ENCODE measurements at places on chromosomes 6 and 20.

- no peak for DNase-seq
These were observed 3.8 kb downstream of the SOX12 start for GRCh38 chr20:328975-329695.

DNA sequence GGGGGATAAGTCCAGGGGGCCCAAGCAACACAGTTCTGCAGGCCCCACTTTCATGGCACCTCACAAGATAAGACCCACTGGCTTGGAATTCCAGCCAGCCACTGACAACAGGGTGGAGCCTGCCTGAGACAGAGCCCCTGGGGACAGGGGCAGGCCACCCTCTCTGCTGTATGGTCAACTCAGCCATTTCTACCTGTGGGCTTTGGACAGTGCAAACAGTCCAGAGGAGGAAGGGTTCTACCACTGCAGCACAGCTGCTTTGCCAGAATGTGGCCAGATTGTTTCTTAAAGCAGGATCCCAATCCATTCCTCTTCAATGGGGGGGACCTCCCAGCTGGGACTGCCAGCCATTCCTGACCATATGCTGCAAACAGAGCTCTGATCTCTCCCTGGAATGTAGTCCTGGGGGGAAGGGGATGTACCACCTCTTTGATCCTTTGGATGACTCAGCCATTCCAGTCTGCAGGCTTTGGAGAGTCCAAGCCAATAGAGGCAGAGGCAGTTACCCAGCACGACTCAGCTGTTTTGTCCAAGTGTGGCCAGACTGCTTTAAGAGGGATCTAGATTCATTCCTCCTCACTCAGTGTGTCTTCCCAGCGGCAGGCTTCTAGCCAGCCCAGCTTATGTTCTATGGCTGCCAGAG, 842.2 kb downstream of the EPHA7 start:
- no peak for DNase-seq

- DNase-seq, result no peak
These were observed 167.9 kb downstream of the PREX1 start for GRCh38 chr20:48659858-48660257.

GRCh38 chr20:34781220-34781619, 44.2 kb downstream of the NCOA6 start:
- DNase-seq, result no peak

- DNase-seq, result no peak
These were observed 474.4 kb upstream of the HSF2 start for GRCh38 chr6:121925024-121925423.

- no peak for DNase-seq
These were observed 225.9 kb upstream of the BTBD3 start for GRCh38 chr20:11691766-11692165.

DNA sequence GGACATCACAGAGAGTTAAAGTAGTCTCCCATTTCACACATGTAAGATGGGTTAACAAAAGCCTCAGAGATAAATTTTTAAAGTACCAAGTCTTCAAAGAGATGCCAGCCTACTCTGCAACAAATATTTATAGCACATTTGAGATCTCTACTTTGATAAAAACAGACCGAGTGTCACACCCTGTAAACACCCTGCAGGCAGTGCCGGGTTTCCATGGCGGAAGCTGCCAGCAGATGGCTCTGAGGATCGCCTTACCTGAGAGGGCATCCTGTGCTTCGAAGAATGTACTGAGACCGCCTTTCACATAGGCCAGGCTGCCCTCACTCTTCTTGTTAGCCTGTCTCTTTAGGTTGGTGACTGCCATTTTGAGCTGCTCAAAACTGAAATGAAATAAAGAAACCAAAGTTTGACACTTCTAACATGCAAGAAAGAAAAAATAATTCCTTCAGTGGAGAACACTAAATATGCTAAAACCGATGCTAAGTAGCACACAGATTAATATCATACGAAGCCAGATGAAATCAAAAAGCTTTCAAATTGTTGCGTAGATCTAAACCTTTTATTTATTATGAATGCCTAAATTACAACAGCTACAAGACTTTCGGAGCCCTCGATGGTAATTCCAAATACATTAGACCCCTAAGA, 39.3 kb downstream of the HUS1B start:
- DNase-seq, result no peak

GRCh38 chr6:82066991-82067411, 180.5 kb downstream of the IBTK start:
- DNase-seq, result no peak

GRCh38 chr6:27814665-27815424, 97.4 kb downstream of the OR2B2 start:
- DNase-seq, result peak; percentile 68

- no peak for DNase-seq
These were observed 67.7 kb downstream of the SYNJ2 start for GRCh38 chr6:158049055-158050028.
